Activated CD4-positive, alpha-beta T cell treated with anti-CD3 and anti-CD28 coated beads, Interleukin-2, amount 50 U/mL, for 24 hours (primary cell): ENCODE measurements at places on chromosomes 11 and 22.
A peak's percentile ranks its signal among the peaks of the same experiment; 100 is the strongest.

GRCh38 chr11:61855939-61856680, 28.0 kb downstream of the FADS2 start:
- DNase-seq: no peak

- DNase-seq: no peak
Observed at GRCh38 chr11:110947096-110947495, 234.9 kb upstream of the ARHGAP20 start.

GRCh38 chr11:704781-705645, 1.0 kb upstream of the EPS8L2 start:
- no peak for DNase-seq

DNA sequence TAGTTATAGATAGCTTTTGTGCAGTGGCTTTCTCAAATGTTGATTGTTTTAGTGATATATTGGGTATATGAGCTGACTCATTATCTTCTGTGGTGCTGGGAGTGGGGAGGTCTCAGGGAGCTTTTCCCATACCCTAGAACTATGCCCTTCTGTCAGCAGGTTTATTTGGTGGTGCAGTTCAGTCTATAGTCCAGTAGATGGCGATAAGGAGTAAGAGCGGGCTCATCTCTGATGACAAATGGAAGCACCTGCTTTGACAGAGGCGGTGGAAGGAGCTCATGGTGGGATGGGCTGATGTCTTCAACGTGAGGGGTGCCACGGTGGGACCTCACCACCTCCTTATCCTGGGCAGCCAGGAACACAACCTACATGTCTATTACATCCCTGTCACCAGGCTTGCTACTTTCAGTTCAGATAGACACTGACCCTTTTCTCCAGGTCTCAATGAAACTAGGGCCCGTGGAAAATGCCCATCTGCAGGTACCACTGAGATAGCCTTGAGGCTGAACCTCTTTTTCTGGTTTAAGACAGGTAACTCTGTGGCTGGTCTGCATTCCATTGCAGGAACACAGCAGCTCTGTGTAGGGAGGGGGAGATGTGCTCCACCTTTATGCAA, 13.0 kb upstream of the OR6A2 start:
- peak; percentile 25 for DNase-seq

DNA sequence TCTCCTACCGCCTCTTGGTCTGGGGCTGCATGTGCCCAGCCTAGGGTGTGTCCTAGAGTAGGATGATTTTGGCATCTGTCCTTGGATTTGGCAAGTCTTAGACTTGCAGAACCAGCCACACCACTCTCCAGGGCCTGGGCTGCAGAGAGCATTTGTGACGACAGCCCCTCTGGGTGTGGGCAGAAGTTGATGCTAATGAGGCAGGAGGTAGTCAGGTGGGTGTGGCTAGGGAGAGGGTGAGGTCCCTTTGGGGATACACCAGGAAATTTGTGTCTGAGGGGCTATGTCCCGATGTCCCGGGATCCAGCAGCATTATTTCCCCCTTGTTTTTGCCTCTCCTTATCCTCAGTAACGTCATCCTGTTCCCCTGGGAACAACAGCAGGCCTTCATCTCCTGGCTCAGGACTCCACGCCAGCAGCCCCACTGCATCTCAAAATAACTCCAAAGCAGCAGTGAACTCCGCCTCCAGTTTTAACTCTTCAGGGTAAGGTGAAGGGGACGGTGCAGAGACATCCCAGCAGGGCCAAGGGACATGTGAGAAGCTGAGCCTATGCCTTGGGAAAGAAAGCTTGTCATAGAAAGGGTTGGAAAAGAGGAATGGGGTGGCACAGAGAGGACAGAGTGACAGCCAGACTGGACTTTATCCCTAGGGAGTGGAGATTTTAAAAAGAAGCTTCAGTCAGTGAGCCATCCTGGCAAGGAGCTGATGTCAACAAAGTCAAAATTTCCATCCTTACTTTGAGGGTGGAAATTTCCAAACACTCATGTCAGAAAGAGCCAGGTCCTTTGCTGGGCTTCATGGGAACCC, 8.0 kb upstream of the TLCD5 start:
- no peak for DNase-seq

- no peak for DNase-seq
Observed at GRCh38 chr11:64854534-64855502, 10.4 kb upstream of the CDC42BPG start.

DNA sequence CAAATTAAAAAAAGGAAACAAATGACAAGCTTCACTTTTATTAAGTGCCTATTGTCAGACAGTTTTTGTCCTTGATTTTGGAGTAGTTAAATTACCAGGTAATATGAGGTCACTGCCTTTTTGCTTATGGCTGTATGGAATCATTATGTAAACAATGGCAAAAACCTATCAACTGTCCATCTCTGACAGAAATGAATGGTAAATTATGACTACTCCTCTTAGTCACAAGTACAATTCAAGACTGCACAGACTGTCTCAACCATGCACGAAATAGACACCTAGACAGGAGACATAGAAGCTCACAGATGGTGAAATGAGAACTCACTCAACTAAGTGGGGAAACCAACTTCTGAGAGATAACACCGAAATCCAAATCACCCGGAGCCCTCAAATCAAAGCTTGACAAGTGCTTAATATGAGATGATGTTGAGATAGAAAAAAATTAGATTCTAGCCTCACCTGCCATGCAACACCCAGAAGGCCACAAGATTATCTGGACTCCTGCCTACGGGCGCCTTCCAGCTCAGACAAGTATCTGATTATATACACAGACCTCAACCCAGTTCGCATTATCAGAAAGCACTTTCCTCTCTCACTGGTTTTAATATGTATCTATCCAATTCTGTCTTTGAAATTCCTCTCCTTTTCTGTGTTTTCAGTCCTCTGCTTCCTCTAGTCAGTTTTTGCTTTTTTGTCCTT, 199.3 kb downstream of the CADM1 start:
- DNase-seq: no peak

GRCh38 chr11:99275521-99275920, 254.8 kb downstream of the CNTN5 start:
- DNase-seq: no peak

DNA sequence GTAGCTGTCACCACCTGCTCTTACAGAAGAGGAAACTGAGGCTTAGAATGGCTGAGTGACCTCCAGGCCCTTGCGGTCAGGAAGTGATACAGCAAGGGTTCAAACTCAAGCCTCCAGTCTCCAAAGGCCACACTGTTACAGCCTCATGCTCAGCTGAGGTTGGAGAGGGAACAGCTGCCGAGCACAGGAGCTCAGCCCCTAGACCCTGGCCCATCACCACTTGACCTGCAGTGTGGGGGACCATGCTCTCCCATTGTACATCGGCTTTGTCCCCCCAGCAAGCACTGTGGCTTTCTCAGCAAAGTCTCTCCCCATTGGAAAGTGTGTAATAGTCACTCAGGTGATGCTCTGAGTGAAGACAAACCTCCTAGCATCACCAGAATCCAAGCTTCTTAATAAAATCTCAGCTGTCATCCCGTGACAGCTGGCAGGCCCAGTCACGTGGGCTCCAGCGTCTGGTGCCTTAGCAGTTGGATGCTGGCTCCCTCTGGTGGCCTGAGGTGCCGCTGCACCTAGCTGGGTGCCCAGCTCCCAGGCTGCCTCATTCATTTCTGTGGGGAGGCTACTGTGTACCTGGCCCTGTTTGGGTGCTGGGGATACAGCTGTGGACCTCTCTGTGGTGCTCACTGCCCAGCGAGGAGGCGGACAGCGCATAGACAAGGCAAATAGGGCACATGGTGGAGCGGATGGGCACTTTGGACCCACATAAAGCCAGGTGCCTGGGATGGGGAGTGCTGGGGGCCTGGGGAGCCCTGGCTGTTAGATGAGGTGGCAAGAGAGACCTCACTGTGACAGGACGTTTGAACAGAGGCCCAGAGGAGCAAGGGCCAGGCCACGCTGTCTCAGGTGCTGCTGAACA, 19.1 kb upstream of the MYRF start:
- DNase-seq: peak; percentile 73

DNA sequence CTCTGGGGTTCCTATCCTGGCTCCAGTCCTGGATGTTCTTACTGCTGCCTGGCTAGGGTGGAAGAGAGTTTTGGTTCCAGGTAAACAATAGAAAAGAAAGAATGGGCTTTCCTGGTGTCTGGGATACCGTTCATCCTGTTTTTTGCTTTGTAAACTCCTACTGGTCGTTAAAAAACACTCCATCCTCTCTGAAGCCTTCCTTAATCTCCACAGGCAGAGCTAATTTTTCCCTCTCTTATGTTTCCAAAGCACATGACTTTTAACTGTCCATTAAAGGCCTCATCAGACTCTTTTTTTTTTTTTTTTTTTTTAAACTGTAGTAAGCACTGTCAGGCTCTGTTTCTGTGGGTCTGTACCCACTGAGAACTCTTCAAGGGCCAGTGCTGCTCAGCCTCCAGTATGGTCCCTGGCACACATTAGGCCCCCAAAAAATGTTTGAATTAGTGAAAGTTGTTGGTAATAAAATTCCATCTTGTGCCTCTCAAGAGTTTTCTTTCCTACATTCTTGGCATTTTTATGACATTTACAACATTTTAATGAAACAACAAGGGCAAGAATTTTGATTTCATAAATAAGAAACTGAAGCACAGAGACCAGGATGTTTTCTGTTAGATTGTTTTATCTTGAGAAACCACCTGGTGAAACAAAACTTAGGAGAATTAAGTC, 104.2 kb downstream of the TEAD1 start:
- no peak for DNase-seq

GRCh38 chr11:86519064-86519911, 144.6 kb downstream of the CCDC81 start:
- no peak for DNase-seq

GRCh38 chr11:109527496-109527895, 105.5 kb downstream of the C11orf87 start:
- no peak for DNase-seq

- DNase-seq: no peak
Observed at GRCh38 chr11:65301491-65302329, 13.0 kb upstream of the CDC42EP2 start.

GRCh38 chr11:83172551-83172950, 15.6 kb downstream of the PCF11 start:
- no peak for DNase-seq
